AG04450 (cell line): ENCODE measurements at places on chromosomes 11 and 22. TPM values are rescaled to one million over a fixed set of nuclear protein-coding genes. Genes with fewer than 3 reads are reported as not detected.

Gene ZP1
- 0.48 and 0.65 TPM in 2 replicates for polyA plus RNA-seq

Gene C22orf23
- 0.45 and 0.55 TPM in 2 replicates for polyA plus RNA-seq

Gene TBX10
- polyA plus RNA-seq, result not detected in 2 replicates

Gene OR52A1
- not detected in 2 replicates for polyA plus RNA-seq

Gene KIRREL3
- 2.3 and 2.8 TPM in 2 replicates for polyA plus RNA-seq
